ENCODE measurements at places on chromosomes 1 and 21. TPM values are rescaled to one million over a fixed set of nuclear protein-coding genes. Genes with fewer than 3 reads are reported as not detected.

DNA sequence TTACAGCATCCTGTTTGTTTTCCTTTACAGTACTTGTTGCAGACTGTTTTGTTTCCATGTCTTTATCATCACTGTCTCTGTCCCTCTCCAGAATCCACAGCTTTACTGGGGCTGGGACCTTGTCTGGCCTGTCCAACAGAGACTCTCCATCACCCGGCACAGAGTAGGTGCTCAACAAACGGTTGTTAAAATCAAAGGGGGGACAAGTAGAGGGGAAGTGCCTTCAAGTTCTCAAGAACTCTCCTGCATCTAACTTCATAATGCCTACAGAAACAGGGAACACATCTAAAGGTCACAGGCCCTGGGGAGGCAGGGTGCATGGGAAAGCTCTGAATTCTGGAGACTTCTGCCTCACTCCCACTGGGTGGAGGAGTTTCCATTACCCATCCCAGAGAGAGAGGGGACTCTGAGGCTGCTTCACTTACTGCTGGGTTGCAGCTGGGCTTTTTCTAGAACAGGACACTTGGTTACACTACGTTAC is 2.3 kb upstream of the ECE1 start:
- no peaks in the 10 kb centered on the region for H3K27me3 ChIP-seq
- no peaks in the 10 kb centered on the region for H3K36me3 ChIP-seq
- H3K27ac ChIP-seq = no peak overlapping the region

- no peak overlapping the region for H3K27ac ChIP-seq
- no peak overlapping the region for H3K4me3 ChIP-seq
- H3K27me3 ChIP-seq = no peaks in the 10 kb centered on the region
- H3K36me3 ChIP-seq = no peaks in the 10 kb centered on the region
- DNase-seq = no peak
Observed at GRCh38 chr1:99217599-99217998, 46.7 kb upstream of the PLPPR4 start.

Gene NEK2
- not detected for total RNA-seq

Gene C4BPB
- total RNA-seq = 0.94 TPM

Gene GBP7
- total RNA-seq = not detected
